Fibroblast of the aortic adventitia (primary cell): ENCODE measurements at places on chromosomes 4 and X.

DNA sequence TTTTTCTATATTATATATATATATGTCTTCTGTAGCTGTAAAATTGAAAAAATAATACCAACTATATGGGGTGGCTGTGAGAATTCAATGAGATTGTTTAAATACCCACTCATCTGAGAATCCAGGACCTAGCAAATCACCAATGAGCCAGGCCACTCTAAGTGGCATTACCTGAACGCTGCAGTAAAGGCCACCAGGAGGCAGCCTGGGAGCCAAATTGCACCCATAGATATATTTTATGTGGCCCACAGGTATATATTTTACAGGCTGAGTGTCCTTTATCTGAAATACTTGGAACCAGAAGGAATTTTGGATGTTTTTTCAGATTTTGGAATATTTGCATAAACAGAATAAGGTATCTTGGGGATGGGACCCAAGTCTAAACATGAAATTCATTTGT is 58.2 kb upstream of the C4orf50 start:
- no peak for DNase-seq

- no peak for DNase-seq
These were observed 36.9 kb upstream of the ADGRA3 start for GRCh38 chr4:22552812-22553211.

- DNase-seq: no peak
These were observed 713.8 kb downstream of the RAB28 start for GRCh38 chr4:12770351-12770750.

- DNase-seq: no peak
These were observed 263.4 kb downstream of the GLUD2 start for GRCh38 chrX:121310820-121311219.

GRCh38 chr4:39614487-39615162 is 24.0 kb downstream of the SMIM14 start:
- DNase-seq: peak; percentile 84

- DNase-seq: no peak
These were observed 182.1 kb downstream of the MOSPD2 start for GRCh38 chrX:15055146-15055930.

- no peak for DNase-seq
These were observed 5.9 kb downstream of the PHEX start for GRCh38 chrX:22037911-22038537.

- peak; percentile 30 for DNase-seq
These were observed 1609.2 kb downstream of the STIM2 start for GRCh38 chr4:28469886-28470285.

GRCh38 chrX:72306851-72307645 is 1.3 kb upstream of the CITED1 start:
- DNase-seq: peak; percentile 64

- peak; percentile 34 for DNase-seq
These were observed 220.1 kb downstream of the AFAP1 start for GRCh38 chr4:7719354-7720174.
